Renal cortex interstitium (tissue), 15 donors: ENCODE measurements at places on chromosomes 3 and 15. TPM values are rescaled to one million over a fixed set of nuclear protein-coding genes. Genes with fewer than 3 reads are reported as not detected.
A peak's percentile ranks its signal among the peaks of the same experiment; 100 is the strongest.

GRCh38 chr3:146544929-146545528 lies 622 bp upstream of the PLSCR1 start:
- no peak for DNase-seq

DNA sequence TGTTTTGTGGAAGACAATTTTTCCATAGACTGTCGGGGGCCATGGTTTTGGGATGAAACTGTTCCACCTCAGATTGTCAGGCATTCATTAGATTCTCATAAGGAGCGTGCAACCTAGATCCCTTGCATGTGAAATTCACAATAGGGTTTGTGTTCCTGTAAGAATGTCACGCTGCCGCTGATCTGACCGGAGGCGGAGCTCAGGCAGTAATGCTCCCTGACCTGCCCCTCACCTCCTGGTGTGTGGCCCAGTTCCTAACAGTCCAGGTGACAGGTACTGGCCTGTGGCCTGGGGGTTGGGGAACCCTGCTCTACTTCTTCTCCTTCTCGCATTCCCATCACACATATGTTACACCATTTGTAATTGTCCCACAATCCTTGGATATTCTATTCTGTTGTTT lies 11.0 kb downstream of the CHRNA7 start:
- no peak for DNase-seq

The DNASE1L3 gene
- 2.4 TPM for polyA plus RNA-seq

The SLC35A5 gene
- polyA plus RNA-seq: 60.3 TPM

- no peak for DNase-seq
These were observed 10.5 kb downstream of the KIF15 start for GRCh38 chr3:44772099-44772442.

DNA sequence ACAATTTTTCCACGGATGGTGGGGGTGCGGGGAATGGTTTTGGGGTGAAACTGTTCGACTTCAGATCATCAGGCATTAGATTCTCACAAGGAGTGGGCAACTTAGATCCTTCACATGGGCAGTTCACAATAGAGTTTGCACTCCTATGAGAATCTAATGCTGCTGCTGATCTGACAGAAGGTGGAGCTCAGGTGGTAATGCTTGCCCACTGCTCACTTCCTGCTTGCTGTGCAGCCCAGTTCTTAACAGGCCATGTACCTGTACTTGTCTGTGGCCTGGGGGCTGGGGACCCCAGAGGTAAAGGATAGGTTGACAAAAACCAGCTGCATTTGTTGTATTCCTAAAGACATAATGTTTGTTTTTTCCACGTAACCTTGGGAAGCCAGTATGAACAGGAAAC lies 16.0 kb downstream of the DZIP3 start:
- no peak for DNase-seq

- peak; percentile 52 for DNase-seq
These were observed 241.2 kb upstream of the LRRC3B start for GRCh38 chr3:26381411-26381810.

GRCh38 chr3:119352863-119353527 lies 58.8 kb downstream of the ARHGAP31 start:
- DNase-seq: peak; percentile 57

GRCh38 chr3:56297281-56297840 lies 170.9 kb downstream of the ERC2 start:
- no peak for DNase-seq

DNA sequence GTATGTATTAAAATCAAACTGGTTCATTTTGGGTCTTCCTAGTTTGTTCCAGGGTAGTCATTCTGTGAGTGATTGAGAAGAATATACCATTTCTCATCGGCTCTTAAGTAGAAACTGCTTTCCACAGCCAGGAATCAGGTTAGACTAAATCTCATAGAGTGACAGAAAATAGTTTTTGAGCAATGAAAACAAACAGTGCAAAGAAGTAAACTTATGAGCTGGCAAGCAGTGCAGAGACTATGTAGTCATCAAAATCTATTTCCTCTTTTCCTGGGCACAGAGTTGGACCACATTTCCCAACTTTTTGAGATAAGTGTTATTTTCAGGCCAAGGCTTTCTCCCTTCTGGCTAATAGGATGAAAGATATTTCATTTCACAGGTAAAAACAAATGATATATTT lies 66.5 kb downstream of the UBE3A start:
- DNase-seq: no peak

GRCh38 chr15:69974321-69974720 lies 123.4 kb downstream of the TLE3 start:
- no peak for DNase-seq

DNA sequence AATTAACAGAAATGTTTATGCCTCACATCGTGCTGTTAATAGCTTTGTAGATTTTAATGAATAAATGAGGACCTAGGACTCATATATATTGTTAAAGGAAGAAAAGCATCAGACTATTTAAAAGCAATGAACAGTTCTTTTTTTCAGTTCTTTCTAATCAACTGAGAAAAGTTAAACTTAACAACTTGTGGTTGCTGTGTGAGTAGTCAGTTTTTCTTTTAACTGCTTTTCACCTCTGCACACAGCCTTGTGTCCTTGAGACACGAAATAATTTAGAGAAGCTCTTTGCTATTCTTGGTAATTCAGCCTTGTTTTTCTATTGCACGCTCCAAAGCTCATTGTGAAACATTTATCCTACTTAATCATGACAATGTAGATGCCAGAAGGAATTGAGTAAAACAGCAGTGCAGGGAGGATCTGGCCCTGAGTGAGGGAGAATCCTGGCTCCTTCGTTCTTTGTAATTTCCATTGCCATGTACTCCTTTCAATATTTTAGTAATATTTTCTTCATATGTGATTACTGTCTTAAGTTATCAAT lies 499.0 kb downstream of the PYDC2 start:
- DNase-seq: peak; percentile 52

GRCh38 chr3:42164656-42165055 lies 73.5 kb downstream of the TRAK1 start:
- DNase-seq: no peak

The UNC45A gene
- polyA plus RNA-seq: 71.4 TPM

GRCh38 chr3:58044691-58045483 lies 36.7 kb downstream of the FLNB start:
- DNase-seq: no peak

The STRIT1 gene
- 0.81 TPM for polyA plus RNA-seq

The CCR8 gene
- polyA plus RNA-seq: not detected

- DNase-seq: no peak
These were observed 185.6 kb downstream of the APBA2 start for GRCh38 chr15:29071232-29071881.

DNA sequence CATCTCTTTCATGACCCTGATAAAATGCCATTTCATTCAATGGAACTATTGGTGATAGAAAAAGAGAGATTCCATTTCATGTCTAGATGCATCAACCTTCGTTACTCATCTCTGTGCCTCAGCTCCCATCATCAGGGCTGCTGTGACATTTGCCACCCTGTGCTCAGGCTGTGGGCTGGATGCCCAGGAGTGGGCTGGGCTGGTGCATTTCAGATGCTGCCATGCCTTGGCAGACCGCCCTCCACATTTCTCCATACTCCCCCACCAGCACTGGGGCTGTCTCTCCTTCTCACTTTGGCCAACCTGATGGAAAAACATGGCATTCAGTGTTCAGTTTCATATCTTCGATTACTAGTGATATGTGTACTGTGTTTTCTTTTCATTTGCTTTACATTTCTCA lies 59.1 kb downstream of the DNASE1L3 start:
- no peak for DNase-seq

- DNase-seq: no peak
These were observed 9.3 kb downstream of the IRAK2 start for GRCh38 chr3:10173926-10174435.

DNA sequence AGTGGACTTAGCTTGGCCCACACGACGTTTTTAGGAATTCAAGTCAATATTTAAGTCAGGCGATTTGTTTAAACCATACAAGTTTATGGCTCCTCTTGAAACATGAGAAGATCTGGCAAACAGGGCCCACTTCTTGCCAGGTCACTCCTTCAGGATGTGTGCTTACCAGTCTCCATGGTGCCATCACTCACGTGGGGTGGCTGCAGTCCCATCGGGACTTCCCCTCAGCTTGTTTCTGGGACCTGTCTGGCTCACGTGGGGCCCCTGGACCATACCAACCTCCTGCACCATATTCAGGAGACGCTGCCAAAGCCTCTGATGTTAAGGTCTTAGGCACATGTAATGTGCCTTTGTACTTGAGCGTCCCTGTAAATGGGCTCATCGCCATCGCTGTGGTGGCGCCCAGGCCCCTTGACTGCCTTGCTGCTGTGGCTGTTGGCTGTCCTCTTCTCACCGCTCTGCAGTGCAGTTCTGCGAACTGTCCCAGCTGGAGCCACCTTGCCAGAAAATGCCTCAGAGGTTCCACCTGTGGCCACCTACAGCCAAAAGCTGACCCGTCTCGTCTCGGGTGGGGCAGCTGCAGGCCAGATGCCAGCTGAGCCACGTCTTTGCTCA lies 8.9 kb downstream of the MCM2 start:
- DNase-seq: no peak

DNA sequence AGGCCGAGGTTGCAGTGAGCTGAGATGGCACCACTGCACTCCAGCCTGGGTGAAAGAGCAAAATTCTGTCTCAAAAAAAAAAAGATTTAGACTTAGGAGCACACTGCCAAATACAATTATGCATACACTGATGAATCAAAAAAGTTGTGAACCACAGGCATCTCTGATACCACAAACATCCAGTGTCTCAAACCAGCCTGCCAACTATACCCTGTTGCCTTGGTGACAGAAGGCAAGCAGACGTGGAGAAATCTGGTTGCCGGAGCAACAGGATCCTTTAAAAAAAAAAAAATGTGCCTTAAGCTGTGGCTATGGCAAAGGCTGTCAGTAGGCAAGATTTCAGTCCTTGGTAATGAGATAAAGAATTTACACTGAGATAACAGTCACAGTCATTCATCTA lies 202.3 kb downstream of the NEK10 start:
- DNase-seq: no peak

The ANKRD34C gene
- 0.08 TPM for polyA plus RNA-seq

DNA sequence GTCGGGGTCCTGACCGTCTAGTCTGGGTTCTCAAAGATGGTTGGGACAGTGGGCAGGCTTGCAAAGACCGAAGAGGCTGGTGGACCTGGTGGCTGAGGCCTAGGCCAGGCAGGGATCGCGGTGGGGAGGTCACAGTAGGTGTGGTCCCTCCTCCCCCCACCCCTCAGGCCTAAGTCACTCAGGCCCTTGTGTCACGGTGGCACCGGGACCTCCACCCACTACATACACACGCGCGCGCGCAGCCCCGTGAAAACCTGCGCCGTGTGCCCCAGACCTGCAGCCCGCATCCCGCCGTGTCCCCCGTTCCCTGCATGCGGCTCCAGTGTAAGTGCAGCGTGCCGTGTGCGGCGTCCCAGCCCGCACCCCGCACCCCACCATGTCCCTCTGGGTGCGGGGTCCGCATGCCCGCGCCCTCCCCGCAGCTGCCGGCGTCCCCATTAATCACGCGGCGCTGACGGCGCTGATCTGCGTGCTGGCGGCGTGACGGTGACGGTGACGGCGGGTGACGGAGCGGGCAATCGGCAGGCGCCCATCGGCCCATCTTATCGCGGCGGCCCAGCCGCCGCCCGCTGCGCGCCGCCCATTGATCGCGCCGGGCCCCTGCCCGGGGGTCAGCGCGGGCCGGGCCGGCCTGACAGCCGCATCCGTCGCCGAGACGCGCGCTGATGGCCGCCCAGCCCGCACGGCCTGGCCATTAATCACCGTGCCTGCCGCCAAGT lies 24.4 kb downstream of the SEC61A1 start:
- no peak for DNase-seq

The PFKFB4 gene
- 12.8 TPM for polyA plus RNA-seq

The GABRB3 gene
- polyA plus RNA-seq: 7.8 TPM

DNA sequence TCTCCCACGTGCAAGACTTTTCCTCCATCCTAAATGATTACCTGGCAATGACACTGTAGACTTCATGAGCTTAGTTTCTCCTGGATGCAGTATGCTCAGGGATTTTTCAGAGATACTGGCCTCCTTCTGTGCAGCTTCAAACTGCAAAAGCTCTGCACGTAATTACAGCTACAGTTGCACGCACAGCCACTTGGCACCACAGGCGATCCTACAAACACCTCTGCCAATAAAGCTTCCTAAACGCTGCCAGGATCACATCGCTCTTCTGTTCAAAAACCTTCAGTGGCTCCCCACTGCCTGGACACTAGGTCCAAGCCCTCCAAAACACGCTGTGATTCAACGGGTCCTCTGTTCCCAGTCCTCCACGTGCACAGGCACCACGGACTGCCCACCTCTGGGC lies 49.5 kb downstream of the NUP210 start:
- no peak for DNase-seq

The SGO1 gene
- 12.5 TPM for polyA plus RNA-seq

DNA sequence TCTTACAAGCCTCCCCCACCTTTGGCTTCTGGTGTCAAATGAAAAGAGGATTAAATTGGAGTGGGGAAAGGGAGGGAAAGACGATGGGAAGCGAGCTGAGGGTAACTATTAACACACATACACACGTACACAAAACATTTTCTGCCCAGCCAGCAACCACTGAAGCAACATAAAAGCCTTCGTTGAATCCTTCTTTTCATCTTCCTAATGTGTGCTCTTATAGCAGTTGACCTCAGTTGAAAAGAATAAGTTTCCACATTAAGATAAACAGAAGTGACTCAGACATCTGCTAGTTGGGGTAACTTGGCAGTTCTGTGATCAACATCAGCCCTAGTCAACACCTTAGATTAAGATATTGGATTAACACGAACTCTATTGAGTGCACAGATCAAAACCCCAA lies 558.5 kb downstream of the MECOM start:
- no peak for DNase-seq

- DNase-seq: no peak
These were observed 28.6 kb downstream of the TFDP2 start for GRCh38 chr3:142120707-142121106.

GRCh38 chr3:188489639-188490405 lies 335.9 kb downstream of the LPP start:
- no peak for DNase-seq

DNA sequence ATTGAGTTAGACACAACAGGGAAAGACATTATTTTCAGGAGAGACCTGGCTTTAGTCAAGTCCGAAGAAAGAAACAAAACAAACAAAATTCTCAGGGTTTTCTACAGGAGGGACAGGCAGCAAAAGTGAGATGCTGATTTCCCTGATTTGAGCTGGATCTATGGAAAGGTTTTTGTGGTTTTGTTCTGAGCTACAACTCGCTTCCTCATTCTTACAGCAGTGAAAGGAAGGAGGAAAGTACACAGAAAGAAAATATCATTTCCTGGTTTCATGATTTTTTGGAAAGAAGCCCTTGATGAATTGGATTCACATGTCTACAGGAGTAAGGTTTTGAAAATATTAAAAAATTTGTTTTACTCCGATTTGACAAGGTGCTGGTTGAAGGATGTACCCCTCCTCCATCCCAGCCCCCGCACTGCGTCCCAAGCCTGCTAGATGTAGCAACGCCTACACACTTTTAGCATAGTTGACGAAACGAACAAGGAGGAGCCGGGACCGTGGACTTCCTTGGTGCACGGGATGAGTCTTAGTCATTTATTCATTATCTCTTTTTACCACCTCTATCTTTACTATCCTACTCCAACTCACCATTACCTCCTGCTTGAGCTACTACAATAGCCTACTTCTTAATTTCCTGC lies 10.8 kb downstream of the PRICKLE2 start:
- no peak for DNase-seq

GRCh38 chr15:69035205-69035917 lies 20.9 kb downstream of the NOX5 start:
- no peak for DNase-seq

The GABRR3 gene
- polyA plus RNA-seq: 0.03 TPM
